HT-29 (cell line): ENCODE measurements at places on chromosomes 7 and 10.

DNA sequence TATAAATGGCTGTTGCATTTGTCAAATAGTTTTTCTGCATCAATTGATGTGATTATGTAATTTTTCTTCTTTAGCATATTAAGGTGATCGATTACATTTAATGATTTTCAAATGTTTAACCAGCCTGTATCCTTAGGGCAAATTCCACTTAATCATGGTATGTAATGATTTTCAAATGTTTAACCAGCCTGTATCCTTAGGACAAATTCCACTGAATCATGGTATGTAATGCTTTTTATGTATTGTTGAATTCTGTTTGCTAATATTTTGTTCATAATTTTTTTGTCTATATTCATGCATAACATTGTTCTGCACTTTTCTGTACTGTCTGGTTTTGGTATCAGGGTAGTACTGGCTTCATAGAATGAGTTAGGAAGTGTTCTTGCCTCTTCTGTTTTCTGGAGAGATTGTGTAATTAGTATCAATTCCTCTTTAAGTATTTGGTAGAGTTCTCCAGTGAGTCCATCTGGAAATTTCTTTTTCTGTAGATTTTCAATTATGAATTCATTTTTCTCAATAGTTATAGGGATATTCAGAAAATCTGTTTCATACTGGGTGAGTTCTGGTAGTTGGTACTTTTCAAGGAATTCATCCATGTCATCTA is 393.2 kb upstream of the FOXK1 start:
- no peak for DNase-seq

GRCh38 chr10:44977287-44978212 is 1.1 kb downstream of the DEPP1 start:
- DNase-seq, result no peak

GRCh38 chr7:668139-668931 is 58.2 kb upstream of the DNAAF5 start:
- DNase-seq, result no peak

DNA sequence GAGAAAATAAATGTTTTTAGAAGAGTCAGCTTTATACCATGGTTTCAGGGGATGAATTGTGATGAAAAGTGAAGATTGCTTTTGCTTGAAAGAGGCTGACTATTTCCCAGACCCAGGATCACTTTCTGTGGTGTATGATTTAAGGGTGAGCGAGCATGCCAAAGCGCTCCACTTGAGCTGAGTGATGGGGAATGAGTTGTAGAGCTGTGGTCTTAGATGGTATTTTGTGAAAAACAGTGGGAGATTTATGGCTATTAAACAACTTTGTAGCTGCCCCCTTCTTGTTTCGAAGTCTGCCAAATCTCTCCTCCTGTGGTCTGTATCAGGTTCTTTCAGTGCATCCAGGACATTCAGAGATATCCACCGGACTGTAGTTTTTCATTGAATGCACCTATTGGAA is 888.2 kb downstream of the LRMDA start:
- DNase-seq, result no peak

DNA sequence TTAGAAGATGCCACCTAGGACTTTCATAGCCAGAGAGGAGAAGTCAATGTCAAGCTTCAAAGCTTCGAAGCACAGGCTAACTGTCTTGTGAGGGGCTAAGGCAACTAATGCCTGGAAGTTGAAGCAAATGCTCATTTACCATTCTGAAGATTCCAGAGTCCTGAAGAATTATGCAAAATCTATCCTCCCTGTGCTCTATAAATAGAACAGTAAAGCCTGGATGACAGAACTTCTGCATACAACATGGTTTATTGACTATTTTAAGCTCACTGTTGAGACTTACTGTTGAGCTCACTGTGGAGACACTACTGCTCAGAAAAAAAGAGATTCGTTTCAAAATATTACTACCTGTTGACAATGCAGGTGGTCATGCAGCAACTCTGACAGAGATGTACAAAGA is 28.6 kb downstream of the TNS3 start:
- DNase-seq, result no peak

GRCh38 chr10:103442031-103442461 is 10.1 kb downstream of the CALHM2 start:
- no peak for DNase-seq

DNA sequence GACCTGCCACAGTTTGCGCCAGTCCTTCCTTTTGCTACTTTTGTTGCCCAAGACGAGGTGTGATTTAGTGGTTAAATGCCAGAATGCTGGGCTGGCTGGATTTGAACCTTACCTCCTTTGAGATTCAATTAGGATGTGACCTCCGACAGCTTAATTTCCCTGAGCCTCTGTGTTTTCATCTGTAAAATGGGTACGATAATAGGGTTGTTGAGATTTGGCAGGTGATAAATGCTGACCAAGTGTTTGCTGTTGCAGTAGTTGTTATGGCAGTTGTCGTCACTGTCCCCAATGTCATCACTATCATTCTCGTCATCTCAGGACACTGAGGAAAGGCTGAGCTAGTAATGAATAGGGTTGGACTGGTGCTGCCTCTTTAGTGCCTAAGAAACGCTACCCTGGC is 61.1 kb downstream of the GRK5 start:
- DNase-seq, result no peak

GRCh38 chr7:47451851-47452205 is 130.1 kb downstream of the TNS3 start:
- DNase-seq, result no peak

GRCh38 chr7:508461-509170 is 11.0 kb downstream of the PDGFA start:
- no peak for DNase-seq

- no peak for DNase-seq
These were observed 29.8 kb downstream of the RSU1 start for GRCh38 chr10:16787361-16787791.

DNA sequence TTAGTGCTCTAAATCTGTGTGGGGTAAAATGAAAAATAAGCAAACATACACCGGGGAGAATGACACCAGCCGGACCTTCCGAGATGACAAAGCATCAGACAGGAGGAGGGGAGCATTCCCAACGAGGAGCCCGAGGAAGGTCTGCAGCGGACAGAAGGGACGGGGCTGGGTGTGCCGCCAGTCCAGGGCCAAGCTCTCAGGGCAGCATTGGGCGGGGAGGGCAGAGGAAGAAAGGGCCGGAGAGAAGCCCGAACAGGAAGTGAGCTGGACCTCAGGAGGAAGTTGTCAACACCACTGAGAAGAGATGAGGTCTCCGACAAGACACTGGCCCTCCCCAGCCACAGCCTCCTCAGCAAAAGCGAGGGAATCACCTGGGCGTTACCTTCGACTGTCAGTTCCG is 182.6 kb upstream of the RNF32 start:
- no peak for DNase-seq

DNA sequence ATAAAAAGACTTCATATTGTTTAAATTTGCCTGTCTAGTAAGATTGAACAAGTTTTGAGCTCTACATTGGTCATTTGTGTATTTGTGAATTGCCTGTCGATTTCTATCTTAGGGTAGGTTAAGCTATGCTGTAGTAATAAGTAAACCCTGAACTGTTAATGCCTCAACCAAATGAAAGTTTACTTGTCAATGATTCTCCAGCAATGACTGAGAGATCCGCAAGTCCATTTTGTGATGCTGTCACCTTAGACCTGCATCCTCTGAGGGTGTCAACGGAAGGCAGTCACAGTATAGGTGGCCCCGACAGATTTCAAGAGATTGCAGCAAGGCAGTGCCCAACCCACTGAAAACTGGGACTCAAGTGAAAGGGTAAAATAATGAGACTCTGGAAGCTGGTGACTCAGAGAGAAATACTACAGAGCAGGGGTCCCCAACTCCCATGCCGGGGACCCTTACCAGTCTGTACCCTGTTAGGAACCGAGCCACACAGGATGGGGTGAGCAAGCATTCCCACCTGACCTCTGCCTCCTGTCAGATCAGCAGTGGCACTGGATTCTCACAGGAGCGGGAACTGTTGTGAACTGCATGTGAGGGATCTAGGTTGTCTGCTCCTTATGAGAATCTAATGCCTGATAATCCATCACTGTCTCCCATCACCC is 10.8 kb upstream of the PHYH start:
- no peak for DNase-seq

DNA sequence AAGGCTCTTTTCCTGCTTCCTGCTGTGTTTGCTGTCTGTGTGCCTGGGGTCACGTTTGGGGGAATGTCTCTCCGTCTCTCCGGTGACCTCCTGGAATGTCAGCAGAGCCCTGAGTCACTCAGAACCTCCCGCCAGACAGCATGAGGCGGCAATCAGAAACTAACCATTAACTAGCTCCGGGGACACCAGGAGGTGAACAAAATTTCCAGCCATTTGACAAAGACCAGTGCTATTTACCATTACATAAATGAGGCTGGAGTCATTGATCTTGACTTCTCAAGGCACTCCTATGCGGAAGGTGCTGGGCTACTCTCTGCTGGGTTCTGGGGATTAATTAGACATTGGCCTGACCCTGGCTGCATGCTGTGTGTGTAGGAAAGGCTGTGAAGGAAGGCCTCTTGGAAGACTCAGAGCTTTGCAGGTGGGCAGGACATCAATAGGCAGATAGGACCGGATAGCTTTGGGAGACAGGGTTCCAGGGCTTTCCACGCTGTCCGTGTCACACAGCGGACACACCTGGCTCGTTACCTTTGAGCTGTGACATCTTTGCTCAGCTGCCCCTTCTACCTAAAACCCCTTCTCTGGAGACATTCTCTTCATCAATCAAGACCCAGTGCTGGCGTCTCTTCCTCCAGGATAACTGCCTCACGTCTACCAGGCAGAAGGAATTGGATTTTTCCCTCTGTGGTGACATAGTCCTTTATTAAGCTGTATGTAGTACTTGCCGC is 77.0 kb downstream of the PFKFB3 start:
- DNase-seq, result peak; percentile 82

DNA sequence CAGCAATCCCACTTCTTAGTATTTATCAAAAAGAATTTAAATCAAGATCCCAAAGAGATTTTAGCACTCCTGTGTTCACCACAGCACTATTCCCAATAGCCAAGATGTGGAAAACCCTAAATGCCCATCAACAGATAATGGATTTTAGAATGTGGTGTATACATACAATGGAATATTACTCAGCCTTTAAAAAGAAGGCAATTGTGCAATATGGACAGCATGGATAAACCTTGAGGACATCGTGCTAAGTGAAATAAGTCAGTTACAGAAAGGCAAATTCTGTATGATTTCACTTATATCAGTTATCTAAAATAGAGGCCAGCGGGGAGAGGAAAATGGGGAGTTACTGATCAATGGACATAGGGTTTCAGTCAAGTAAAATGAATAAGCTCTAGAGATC is 66.9 kb downstream of the CABCOCO1 start:
- no peak for DNase-seq
